ENCODE measurements at places on chromosomes 16 and 17. TPM values are rescaled to one million over a fixed set of nuclear protein-coding genes. Genes with fewer than 3 reads are reported as not detected.

DNA sequence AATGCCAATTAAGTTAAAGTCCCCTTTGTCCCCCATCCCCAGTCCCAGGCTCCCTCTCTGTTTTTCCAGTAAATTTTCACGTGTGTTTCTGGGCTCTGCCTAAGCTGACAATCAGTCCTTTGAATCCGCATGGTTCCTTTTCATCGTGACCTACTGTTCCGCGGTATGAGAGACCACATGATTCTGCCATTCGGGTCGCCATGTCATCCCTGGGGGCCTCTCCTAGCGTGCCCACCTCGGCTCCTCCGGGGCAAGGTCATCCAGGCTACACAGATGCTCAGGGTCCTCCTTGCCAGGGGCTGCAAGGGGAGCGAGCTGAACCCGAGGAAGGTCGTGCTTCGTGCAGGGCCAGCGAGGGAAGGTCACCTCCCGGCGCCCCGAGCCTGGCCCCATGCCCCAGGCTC is 157.6 kb downstream of the RAB11FIP4 start:
- DNase-seq = peak; percentile 29

GRCh38 chr17:47703191-47703591 is 9.2 kb downstream of the TBKBP1 start:
- no peak for DNase-seq

GRCh38 chr16:82612263-82612662 is 14.5 kb upstream of the CDH13 start:
- no peak for DNase-seq

- no peak for DNase-seq
Measured at GRCh38 chr17:82943751-82944150, 103.9 kb upstream of the ZNF750 start.

GRCh38 chr17:43418441-43419374 is 19.9 kb downstream of the ARL4D start:
- DNase-seq = no peak

DNA sequence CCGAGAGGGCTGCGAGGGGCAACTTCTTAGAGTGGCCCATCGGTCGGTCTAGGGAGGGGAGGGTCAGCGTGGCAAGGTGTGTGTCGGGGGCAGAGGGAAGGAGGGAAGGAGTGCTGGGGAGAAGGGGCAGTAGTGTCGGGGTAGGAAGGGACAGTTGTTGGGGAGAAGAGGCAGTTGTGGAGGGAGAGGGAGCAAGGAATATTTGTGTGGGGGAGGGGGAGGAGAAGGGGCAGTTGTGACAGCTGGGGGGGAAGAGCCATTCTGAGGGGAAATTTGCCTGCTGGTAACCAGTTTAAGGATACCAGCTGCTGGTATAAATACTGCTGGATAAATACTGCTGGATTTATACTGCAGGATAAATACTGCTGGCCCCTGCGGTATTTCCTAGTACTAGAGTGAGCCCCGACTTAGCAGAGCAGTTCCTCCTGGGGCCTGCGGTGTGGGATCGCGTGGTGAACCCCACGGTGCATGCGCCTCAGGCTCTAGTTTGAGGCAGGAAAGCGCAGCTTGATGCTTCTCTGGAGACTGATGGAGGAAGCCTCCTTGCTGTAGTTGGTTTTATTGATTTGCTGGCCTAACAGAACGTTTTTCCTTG is 309 bp downstream of the DNAH2 start:
- DNase-seq = no peak

GRCh38 chr16:878072-878784 is 77.7 kb upstream of the GNG13 start:
- DNase-seq = peak; percentile 39

DNA sequence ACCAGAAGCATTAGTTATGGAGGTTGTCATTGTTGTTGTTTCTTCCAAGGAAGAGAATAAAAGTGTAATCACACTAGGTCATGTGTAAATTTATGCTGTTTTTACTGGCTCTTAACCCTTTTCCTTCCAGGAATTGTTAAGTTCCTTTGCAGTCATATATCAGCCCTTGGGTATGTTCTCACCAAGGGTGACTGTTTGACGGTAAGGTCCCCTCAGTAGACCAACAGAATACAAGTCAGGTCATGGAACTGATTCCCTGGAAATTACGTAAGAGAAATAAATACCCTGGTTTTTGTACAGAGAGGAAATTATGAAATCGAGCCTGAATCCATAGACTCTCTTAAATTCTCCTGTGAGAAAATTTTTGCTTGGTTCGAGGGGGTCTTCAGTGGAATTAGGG is 11.2 kb upstream of the KCNJ2 start:
- no peak for DNase-seq

DNA sequence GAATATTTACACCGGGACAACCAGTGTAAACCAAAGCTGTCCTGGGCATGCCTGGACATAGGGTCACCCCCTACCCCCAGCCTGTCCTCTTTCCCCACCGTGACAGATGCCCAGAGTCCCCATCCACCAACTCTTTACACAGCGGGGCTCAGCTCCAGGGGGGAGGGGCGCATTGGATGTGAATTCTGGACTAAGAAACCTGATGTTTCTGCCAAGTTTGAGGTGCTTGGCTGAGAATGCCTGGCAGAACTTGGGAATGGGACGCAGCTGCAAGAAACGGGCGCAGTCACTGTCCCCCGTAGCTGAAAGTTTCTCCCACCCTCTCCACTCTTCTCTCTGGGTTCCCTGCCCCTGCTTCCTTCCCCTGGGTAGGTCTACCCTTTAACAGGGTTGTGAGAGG is 68.0 kb upstream of the CDC42EP4 start:
- no peak for DNase-seq

GRCh38 chr17:7363311-7363710 is 8.4 kb downstream of the TMEM95 start:
- no peak for DNase-seq

DNA sequence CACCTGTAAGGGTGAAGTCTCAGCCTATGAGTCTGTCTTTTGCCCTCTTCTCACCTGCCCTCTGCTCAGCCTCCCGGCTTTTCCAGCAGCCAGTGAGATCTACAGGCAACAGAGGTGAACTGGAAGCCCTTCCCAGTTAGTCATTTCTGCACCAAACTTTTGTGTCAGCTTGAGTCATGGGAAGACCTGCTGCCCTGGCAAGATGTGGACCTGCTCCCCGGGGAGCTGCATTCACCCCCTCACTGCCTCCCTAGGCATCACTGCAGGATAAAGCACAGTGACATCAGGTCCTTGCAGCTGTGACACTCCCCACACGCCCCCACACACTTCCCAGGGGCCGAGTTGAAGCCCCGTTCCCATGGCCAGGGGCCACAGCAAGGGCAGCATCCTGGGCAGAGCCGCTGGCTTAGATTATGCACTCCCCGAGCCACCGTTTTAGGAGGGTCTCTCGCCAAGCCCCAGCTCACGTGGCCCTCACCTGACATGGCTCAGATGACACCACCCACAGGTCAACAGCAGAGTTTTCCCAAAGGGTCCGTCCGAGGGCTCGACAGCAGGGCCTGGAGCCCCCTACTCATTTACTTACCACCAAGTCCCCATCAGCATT is 6.5 kb upstream of the ABR start:
- no peak for DNase-seq

DNA sequence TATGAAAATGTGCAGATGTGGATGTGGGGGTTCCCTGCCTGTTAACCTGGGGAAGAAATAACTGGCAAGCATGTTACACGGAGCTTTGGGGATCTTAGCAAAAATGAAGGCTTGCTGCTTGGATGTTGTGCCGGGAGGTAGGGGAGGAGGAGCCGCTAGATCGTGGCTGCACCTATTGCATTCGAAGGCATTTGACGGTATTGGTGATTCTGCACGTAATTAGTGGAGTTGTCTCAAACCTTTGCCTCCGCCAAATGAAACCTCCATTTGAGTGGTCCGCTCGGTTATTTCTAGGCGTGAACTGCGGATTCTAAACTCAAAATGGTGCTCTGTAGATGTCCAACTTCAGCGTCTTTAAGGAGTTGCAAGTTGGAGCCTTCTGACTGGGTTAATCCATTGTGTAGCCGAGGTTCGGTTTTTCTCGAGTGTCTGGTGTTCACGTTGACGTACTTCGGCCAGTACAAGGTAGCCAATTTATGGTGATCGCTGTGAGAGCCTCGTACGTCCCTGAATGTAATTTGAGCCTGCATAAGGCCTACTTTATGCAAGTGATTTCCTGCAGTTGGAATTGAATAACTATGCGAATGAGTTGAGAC is 1.5 kb downstream of the TNRC6C start:
- DNase-seq = peak; percentile 78

- no peak for DNase-seq
Measured at GRCh38 chr16:27701381-27701780, 151.4 kb downstream of the KATNIP start.

- DNase-seq = peak; percentile 75
Measured at GRCh38 chr17:40075201-40075941, 12.6 kb downstream of the THRA start.

DNA sequence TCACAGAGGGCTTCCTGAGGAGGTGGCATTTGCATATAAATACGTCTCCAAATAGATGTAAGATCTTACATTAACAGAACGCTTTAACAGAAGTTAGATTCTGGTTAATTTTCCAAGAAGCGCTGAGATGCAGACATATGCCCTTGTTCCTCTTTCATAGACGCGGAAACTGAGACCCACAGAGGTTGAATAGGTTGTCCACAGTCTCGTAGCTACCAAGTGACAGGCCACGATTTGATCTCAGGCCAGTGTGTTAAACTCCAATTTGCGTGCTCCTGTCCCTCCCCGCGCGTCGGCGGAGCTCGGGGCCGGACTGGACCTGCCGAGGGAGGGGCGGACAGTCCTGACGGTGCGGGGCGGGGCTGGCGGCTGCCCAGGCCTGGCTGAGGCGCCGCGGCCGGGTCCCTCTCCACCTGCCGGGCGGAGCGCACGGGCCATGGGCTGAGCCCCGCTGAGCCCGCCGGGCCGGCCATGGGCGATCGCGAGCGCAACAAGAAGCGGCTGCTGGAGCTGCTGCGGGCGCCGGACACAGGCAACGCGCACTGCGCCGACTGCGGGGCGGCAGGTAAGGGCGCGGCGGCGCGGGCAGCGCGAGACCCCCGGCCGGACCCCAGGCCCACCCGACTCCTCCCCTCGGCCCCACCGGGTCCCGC is at the start of gene ADAP2:
Gene ADAP2 (plus strand): TSS at position 402 of the 653 bp plus-strand sequence. CDS start 70 bp downstream, at position 472.
- DNase-seq = no peak

DNA sequence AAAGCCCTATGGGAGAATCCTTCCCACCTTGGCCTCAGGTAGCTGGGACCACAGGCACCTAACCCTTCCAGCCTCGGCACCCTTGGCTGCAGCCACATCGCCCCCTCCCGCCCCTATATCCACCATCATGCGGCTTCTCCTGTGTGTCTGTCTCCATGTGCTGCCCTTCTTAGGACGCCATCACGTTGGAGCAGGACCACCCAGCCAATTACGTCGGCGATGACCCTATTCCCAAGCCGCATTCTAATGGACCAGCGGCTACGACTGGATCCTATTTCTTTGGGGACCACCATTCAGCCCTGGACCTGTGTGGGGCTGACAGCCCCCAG is 3.3 kb upstream of the CCDC57 start:
- DNase-seq = no peak

- no peak for DNase-seq
Measured at GRCh38 chr16:85216522-85217375, 104.5 kb upstream of the CIBAR2 start.

DNA sequence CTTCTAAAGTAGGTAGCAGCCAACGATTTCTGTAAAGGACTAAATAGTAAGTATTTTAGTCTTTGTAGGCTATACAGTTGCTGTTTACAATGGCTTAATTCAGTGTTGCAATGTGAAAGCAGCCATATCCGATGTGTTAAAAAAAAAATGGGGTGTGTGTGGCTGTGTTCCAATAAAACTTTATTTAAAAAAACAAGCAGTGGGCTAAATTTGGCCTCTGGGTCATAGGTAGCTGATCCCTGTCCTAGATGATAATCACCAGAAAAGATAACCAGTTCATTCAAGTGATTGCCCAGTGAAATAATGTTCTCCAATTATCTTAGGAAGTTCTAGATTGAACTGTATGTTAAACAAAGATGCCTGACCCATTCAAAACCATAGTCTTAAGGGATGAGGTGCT is 124.3 kb downstream of the MAP2K6 start:
- DNase-seq = no peak

DNA sequence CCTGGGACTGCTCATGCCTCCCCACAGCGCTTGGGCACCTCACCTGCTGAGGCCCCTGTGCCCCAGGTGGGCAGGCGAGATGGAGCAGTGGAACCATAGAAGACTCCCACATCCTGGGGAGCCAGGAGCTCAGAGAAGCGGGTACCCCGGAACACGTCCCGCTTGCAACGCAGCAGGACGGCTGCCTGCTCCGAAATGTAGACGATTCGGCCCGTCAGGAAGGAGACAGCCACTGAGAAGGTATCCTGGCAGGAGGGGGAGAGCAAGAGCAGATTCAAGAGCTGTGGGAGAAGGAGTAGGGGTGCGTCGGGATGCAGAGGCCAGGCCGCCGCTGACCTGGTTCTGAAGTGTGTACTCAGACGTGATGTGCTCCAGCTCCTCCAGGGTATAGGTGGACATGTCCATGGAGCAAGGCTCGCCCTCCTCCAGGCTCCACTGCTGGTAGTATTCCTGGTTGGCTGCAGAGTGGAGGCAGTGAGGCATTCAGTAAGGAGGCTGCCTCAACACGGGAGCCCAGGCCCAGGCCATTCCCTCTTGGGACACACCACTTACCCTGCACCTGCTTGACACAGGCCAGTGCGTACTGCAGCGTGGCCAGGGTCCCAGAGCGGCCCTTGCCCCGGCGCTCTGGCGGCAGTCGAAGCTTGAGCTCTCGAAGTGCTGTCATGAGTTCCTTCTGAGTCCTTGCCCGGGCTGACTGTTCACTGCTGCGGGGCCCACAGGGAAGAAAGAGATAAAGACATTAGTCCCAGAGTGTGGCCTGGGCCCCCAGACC is 2.6 kb downstream of the PER1 start:
- DNase-seq = no peak

DNA sequence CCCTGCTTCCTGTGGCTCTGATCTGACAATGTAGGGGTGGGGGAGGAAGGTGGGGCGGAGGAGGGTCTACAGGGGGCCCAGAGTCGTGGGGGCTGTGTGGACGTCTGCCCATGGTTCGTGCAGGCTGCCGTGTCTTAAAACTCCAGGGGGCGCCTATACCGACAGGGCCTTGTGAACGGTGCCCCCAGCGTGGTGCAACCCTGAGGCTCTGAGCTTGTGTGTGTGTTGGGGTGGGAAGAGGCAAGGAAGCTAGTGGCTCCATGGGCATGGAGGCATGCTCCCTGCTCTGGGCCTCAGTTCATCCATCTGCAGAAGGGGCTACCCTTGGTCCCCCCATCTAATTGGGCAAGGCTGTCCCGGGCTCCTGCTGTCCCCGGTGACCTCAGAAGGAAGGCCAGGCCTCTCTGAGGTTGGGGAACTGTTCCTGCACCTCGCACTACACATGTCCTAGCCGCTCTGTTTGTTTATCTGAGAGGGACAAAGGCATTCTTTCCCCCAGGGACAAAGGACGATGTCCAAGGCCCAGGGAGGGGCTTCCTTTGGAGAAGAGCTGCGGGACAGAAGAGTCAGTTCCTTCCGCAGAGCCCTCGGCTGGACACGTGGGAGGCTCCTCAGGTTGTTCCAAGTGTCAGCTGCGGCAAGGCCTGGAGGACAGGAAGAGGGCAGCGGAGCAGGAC is 13.5 kb downstream of the CA4 start:
- DNase-seq = no peak

KRTAP2-1 gene
- total RNA-seq = not detected

SLC38A8 gene
- total RNA-seq = not detected

CCL16 gene
- total RNA-seq = not detected

CBFA2T3 gene
- total RNA-seq = 0.31 TPM

CHST5 gene
- not detected for total RNA-seq

KIFC3 gene
- total RNA-seq = 0.36 TPM

SPIRE2 gene
- not detected for total RNA-seq

UTS2R gene
- total RNA-seq = not detected

SLC5A11 gene
- 0.72 TPM for total RNA-seq

ATP1B2 gene
- total RNA-seq = 0.22 TPM

RNF112 gene
- 0.53 TPM for total RNA-seq

KIF2B gene
- not detected for total RNA-seq

MAPK7 gene
- total RNA-seq = 7.0 TPM

ARHGAP23 gene
- 0.30 TPM for total RNA-seq
